ENCODE measurements at places on chromosomes 2 and 18.
A peak's percentile ranks its signal among the peaks of the same experiment; 100 is the strongest.

DNA sequence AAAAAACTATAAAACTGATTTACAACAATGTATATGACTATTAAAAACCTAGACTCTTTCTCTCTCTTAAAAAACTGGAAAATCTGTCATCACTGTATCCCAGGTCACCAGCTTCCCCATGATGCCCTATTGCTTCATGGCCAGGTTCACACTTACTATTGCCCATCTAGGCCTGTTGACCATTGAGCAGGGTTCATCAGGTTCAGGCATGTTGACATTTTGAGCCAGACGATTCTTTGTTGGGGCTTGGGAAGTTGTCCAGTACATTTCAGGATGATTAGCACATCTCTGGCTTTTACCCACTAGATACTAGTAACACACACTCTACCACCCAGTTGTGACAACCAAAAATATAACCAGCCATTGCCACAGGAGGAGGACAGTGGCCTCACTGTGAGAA lies 26.9 kb upstream of the RAB27B start:
- no peak for DNase-seq

- DNase-seq: no peak
Measured at GRCh38 chr2:226839951-226840350, 4.1 kb downstream of the RHBDD1 start.

GRCh38 chr2:75512455-75513212 lies 48.1 kb downstream of the EVA1A start:
- no peak for DNase-seq

GRCh38 chr2:31558401-31559295 lies 22.1 kb downstream of the SRD5A2 start:
- no peak for DNase-seq

DNA sequence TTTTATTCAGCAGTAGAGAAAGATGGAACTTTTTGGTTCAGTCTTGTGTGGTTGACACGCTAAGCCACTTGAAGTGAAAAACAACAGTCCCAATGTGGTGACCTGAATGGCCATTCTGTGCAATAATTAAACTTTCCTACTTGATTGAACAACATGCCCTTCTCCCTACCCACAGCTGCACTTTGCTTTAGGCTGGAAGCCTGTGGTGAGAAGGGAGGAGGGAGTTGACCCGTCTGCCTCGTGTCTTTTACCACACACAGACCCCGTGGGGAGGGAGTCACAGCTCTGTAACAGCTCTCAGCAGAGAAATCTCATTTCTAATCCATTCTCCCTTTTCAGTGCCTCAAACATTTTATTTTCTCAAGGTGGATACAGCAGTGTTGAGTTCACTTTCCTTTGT lies 138.2 kb upstream of the PKDCC start:
- DNase-seq: no peak

DNA sequence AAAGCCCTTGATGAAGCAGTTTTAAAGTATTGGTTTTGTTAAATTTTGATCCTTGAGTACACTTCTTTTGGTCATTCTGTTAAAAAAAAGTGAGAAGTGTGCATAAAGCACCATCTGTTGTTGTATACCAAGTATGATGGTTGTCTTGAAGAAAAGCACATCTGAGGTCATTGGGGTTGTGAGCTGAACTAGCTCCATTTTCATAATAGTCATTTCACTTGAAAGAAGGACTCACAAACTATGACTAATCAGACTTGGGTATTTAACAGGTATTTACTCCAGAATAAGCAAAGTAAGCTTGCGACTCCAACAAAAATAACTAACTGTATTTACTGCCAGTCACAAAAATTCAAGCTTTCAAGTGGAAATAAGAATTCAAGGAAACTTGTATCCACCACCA lies 35.1 kb downstream of the CHN1 start:
- DNase-seq: no peak

DNA sequence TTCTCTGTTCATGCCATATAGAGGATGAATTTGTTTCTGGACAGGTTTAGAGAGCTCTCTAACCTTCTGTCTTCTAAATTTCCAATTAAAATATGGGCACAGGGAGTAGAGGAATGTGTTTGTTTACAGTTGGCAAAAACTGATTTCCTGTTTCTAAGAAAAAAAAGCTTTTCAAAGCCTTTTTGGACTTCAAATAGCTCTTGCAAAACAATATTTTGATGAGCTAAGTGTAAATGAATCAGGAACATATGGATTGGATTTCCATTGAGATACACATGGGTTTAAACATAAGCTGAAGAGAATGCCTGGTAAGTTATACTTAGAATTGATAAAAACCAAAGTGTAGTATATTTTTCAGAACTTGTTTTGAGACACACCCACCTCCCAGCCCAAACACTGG lies 677.5 kb downstream of the NYAP2 start:
- DNase-seq: no peak

GRCh38 chr18:8957731-8958130 lies 144.8 kb upstream of the NDUFV2 start:
- DNase-seq: no peak

DNA sequence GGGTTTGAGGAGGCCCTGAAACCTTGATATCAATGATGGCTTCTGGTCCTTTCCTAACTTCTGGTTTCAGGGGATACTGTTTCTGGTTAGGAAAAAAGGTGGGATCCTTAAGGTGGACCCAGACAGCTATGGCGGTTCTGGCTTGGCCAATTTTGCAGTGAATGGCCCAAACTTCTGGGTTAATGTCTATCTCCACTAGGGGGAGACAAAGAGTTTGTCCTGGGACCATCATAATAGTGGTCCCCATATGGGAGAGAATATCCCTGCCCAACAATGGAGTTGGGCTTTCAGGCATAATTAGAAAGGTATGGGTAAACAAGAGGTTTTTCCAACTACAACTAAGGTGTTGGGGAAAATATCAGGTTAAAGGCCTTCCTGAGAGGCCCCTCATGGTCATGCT lies 273.5 kb downstream of the CALCRL start:
- no peak for DNase-seq

DNA sequence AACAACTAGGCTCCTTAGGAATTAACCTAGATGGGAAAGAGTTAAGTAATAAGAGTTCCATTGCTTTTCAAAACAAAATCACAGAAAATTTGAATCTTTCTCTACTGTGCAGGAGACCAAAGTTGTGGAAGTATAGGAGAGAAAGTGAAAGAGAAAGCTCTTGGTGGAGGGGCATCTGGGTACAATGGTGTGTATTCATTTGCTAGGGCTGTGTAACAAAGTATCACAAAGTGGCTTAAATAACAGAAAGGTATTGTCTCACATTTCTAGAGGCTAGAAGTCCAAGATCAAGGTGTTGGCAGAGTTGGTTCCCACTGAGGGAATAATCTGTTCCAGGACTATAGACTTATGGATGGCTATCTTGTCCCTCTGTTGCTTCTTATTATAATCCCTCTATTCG lies 50.5 kb upstream of the GORASP2 start:
- DNase-seq: no peak

DNA sequence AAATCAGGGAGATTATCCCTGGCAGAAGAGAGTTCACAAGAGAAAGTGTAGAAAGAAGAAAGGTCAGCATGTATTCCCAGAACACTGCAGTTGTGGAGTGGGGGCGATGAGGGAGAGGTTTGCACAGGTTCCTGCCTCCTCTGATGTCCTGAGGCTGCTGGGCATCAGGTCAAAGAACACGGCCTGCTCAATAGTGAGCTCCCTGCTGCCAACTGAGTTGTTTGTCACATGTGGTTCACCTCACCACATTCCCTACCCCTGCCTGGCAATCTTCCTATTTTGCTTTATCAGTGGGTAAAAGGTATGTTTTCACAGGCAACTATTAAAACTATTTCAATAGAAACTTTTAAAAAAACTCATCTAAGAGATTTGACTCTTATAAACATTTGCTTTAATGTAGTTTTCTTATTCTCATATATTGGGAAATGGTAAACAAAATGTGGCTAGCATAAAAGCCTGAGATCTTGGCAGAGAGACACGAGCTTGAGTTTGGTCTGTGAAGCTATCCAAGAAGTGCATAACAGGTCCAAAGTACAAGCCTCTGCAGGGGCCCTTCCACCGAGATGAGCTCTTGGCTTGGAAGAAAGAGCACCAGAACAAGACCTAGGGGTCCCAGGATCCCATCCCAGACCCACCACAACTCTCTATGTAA lies 123.9 kb upstream of the SRD5A2 start:
- DNase-seq: no peak

DNA sequence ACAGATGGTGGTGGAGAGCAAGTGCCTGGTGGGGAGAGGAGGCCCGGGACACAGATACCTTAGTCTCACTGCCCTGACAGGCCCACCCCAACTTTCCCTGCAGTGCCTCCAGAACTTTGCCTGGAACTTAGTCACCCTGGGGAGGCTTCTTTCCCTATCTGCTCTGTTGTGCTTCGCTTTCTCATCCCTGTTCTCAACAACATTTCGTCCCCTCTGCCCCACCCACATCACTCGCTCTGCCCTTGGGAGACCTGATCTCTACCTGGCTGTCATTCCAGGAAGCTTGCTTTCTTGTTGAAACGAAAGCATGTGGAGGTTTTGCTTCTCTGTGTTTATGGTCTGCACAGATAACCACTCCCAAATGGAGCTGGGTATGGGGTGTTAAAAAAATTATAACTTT lies 93.8 kb downstream of the PRKCE start:
- DNase-seq: no peak

DNA sequence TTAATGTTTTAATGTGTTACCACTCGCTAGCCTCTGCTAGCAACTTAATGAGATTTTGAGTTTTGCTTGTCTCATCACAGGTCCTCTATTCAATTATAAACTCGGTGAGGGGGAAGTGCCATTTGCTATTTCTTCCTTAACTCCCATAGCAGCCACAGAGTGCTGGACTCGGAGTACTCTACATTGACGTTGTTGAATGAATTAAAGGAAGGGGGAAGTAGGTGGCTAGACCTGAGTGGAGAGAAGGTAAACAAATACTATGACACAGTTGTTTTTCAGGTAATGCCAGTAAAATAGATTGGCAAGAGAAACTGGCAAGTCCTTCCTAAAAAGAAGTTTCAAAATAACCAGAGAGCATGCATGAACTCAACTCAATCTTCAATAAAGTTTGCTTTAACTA lies 339.3 kb downstream of the HRH4 start:
- DNase-seq: no peak

DNA sequence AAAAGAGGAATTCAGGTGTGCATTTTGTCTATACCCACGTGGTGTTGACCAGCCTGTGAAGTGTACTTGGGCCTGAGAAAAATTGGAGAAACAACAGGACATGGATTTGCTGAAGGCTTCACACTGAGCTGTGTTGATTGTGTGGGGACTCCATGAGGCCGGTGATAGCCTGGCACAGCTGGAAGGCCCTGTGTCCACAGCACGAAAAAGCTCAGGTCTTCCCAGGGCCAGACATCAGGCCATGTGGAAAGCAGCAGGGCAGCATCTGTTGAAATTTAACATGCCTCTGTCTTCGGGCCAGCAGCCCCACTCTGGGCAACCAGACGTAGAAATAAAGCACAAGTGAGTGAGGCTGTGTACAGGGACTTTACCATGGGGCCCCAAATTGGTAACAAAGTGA lies 84.1 kb downstream of the HS6ST1 start:
- no peak for DNase-seq

GRCh38 chr2:200509612-200510433 lies at the start of gene KCTD18:
Gene KCTD18 (minus strand): TSS chr2:200510068. CDS start chr2:200507016, 3,052 bp downstream.
- DNase-seq: peak; percentile 96

DNA sequence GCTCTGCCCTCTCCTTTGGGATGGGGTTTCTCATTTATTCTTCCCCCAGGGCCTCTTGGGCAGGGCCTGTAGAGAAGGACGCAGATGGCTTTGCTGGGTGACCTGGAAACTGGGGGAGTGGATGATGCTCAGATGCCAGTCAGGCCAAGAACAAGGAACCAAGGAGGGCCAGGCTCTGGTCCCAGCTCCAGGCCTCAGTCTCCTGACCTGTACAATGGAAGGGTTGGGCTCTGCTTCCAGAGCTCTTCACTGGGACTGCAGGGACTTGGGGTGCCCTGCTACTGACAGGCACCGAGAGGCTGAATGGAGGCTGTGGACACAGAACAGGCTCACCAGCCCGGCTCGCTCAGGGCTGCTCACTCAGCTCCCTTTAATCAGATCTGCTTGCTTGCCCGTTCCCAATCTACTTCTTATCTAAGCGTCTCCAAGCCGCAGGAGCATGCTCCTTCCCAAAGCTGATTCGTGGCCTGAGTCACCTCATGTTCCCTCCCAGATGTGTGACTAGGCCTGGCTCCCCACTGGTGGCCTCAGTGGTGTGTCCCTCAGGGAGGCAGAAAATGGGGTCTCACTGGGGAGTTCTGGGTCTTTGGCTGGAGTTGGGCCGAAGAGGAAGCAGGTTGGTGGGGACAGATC lies 82.6 kb upstream of the ODC1 start:
- DNase-seq: no peak

DNA sequence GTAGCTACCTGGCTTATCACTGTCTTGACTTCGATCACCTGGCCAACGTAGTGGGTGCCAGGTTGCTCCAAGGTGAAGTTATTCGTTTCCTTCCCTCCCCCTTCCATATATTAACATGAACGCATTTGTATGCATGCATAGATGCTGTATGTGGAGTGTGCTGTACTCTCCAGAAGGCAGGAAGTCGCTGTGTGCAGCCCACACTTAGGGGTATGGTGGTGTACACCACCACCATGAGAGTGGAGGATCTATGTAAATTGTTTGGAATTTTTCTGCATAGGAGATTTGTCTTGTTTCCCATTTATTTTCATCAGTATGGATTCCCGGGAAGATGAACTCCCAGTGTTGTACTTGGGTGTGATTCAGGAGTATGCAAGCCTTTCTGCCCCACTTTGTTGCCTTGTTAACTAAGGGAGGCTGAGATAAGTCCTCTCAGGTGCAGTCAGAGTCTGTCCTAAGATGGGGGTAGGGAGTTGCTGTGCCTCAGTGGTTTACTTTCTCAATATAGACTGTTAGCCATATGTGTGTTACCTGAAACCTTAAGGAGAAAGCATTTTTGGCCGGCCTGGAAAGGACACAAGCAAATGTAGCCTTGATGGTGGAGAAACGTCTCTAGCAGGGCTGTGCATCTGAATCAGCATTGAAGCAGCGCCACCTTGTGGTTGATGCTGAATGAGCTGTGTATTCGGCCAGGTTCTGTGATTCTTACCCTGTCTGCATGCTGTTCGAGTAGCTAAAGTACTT lies 149.8 kb downstream of the TANC1 start:
- DNase-seq: peak; percentile 85

DNA sequence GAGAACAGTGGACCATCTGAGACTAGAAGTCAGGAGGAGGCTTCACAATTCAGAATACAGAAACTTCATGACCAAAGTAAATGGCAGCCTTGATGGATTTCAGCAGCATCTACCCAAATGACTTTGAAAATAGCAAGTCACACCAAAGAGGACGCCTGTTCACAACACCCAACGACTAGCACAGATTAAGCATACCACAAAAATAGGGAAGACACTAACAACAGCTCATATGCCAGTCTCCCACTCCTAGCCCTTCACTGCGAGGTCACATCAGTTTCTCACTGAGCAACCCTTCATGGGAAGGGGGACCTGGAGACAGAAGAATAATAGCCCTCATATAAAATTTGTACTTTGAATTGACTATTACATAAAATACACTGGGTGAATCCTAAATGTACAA lies 228.4 kb upstream of the SLC39A10 start:
- no peak for DNase-seq
